Mesenchymal stem cell (in vitro differentiated cells and primary cell): ENCODE measurements at places on chromosomes 7 and 10.

DNA sequence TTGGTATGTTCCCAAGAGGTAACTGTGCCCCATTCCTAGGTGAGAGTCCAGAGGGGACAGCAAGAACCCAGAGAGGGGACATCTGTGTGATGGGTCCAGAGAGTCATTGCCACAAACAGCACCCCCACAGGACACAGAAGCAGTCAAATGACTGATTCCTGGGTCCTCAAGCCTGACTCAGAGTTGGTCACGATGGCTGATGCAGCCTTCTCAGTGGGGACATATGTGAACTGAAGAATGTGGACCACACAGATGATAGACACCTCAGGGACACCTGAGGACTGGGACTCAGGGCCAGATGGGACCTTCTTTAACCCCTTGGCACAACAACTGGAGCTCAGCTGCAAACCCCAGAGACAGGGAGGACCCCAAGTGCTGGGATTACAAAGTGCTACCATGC, 96.5 kb downstream of the STRA8 start:
- no peak overlapping the region for H3K27ac ChIP-seq
- peaks cover 26% of the 10 kb centered on the region for H3K27me3 ChIP-seq
- H3K4me1 ChIP-seq: peaks cover 6% of the 10 kb centered on the region
- H3K36me3 ChIP-seq: no peaks in the 10 kb centered on the region

- H3K4me3 ChIP-seq: peak within 1 kb of the TSS; percentile 90
- no peaks in the 10 kb centered on the region for H3K36me3 ChIP-seq
- H3K4me1 ChIP-seq: peaks cover 8% of the 10 kb centered on the region
- no peaks in the 10 kb centered on the region for H3K27me3 ChIP-seq
- peak within 1 kb of the TSS; percentile 54 for H3K27ac ChIP-seq
Observed at GRCh38 chr7:82443547-82444219, at the start of gene CACNA2D1. Gene CACNA2D1, minus strand, starts transcription at chr7:82443777.

- H3K4me3 ChIP-seq: no peak overlapping the region
- H3K4me1 ChIP-seq: no peaks in the 10 kb centered on the region
- H3K27me3 ChIP-seq: no peaks in the 10 kb centered on the region
- H3K27ac ChIP-seq: no peak overlapping the region
Observed at GRCh38 chr10:56116684-56117083, 244.4 kb downstream of the ZWINT start.

GRCh38 chr10:97547271-97547600, 25.3 kb upstream of the ANKRD2 start:
- DNase-seq: peak; percentile 34
- peaks cover 43% of the 10 kb centered on the region for H3K4me1 ChIP-seq
- H3K36me3 ChIP-seq: peaks cover 31% of the 10 kb centered on the region

DNA sequence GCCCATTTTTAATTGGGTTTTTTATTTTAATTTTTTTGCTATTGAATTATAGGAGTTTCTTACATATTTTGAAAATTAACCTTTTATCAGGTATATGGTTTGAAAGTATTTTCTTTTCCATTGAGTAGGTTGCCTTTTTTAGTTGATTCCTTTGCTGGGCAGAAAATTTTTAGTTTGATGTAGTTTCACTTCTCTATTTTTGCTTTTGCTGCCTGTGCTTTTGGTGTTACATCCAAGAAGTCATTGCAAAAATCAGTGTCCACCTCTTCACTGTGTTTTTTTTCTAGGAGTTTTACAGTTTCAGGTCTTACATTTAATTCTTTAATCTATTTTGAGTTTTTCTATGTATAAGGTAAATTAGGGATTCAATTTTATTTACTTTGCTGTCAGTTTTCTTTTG, 129.8 kb upstream of the FERD3L start:
- no peak overlapping the region for H3K4me3 ChIP-seq
- H3K4me1 ChIP-seq: no peaks in the 10 kb centered on the region
- H3K36me3 ChIP-seq: no peaks in the 10 kb centered on the region
- no peaks in the 10 kb centered on the region for H3K27me3 ChIP-seq

DNA sequence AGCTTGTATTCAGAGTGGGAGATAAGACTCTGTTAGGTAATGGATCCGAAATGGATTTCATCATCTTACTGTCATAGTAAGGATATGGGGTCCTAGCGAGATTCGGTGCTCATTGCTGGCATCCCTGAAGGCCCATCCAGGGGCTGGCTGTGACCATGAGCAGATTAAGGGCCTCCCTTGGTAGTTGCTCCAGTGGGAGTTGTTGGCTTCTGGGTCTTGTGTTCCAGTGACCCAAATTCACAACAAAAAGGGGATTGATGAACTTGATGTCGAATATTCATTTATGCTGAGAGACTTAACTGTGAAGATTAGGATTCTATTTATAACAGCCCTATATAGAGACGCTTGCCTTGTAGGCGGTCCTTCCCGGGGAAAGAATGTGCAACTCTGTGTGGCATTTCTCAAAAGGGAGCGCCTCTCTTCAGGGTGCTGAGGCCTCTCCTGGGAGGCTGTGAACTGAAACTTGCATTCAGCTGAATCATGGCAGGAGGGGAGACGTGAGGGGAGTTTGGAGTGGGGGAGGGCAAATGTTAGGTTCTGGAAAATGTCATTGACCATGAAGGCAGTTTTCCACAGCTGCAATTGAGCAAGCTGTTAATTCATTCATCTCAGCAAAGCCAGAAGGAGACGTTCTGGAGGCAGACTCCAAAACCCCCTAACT, 233.1 kb upstream of the FZD8 start:
- H3K4me3 ChIP-seq: no peak overlapping the region
- H3K27me3 ChIP-seq: no peaks in the 10 kb centered on the region
- H3K27ac ChIP-seq: peak overlapping the region; percentile 82
- DNase-seq: peak; percentile 95
- H3K4me1 ChIP-seq: peaks cover 11% of the 10 kb centered on the region
- no peaks in the 10 kb centered on the region for H3K36me3 ChIP-seq

DNA sequence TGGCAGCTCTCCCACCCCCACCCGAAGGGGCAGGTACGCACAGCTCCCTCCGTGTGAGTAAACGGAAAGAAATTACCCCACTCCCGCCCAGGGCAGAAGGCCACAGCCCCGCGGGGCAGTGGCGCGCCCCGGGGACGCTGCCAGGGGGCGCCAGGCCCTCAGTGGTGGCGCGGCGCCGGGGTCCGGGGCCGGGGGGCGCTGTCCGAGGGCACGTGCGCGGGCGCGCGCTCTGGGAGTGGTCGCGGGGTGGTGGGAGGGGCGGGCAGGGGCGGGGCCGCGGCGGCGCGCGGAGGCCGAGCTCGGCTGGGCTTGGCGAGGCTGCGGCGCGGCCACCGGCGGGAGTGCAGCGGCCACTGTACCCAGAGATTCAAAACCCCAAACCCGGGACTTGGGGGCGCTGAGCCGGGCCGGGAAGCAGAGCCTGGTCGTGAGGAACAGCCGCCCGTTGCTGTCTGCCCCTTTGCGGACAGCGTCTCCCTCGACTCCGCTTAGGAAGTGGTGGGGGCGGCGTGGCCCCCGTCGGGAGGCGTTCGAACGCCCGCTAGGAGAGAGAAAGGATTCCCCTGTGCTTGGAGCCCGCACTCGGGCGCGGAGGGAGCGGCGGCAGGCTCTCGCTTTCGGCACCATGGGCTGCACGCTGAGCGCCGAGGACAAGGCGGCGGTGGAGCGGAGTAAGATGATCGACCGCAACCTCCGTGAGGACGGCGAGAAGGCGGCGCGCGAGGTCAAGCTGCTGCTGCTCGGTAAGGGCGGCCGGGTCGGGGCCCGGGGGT, at the start of gene GNAI1:
Gene GNAI1 (plus strand): TSS at position 296 of the 773 bp plus-strand sequence. CDS start 330 bp downstream, at position 626.
- peak within 1 kb of the TSS; percentile 92 for H3K27ac ChIP-seq
- H3K27me3 ChIP-seq: no peaks in the 10 kb centered on the region
- H3K4me3 ChIP-seq: peak within 1 kb of the TSS; percentile 98

DNA sequence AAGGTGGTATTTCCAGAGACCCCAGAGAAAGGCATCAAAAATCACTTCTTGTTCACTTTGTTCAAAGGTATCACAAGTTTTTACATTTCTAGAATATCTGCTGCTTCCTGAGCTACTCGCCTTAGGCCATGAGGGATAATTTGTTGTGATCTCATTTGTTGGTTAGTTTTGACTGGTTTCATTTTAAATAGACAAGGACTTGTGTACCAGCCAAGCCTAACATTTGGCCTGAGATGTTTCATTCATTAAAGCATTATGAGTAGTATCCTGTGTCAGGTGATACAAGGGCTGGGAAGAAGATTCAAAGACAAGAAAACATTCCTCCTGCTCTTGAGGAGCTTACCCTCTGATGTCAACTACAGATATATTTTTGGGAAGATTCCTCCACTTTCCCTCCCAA, 170.3 kb upstream of the FAM171A1 start:
- no peaks in the 10 kb centered on the region for H3K27me3 ChIP-seq
- H3K4me3 ChIP-seq: no peak overlapping the region
- no peaks in the 10 kb centered on the region for H3K36me3 ChIP-seq
- H3K27ac ChIP-seq: no peak overlapping the region
- H3K4me1 ChIP-seq: no peaks in the 10 kb centered on the region

DNA sequence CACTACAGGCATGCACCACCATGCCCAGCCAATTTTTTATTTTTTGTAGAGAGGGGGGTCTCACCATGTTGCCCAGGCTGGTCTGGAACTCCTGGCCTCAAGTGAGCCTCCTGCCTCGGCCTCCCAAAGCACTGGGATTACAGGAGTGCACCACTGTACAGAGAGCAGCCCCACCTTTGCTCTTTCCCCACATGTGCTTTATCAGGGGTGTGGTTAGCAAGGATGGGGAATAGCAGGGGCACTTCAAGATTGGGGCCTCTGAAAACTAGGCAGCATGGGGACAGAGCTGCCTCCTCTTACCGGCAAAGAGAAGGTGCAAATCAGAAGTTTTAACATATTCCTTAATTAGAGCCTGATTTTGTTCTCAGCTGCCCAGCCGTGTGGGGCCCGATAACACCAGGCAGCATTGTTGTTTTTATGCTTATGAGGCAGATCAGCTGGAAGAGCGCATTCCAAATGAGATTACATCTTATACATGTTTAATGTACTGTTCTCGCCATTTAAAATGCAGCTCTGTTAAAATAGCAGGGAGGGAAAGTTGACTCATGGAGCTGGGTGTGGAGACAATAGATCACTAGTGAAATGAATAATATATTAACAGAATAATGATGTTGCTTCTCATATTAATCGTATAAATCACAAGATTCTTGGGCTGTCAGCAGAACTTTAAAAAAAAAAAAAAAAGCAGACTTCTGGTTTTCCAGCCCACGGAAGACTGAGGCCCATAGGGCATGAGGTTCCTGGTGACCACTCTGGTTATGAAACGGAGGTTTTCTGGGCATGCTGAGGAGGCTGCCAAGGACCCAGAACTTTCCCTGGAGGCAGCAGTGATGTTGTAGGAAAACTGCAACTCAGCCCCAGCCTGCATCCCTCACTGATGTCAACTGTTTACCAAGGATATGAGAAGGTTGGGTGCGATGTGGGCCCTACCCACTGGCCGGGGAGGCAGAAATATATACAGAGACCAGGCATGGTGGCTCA, 62.5 kb downstream of the TMEM130 start:
- no peak overlapping the region for H3K4me3 ChIP-seq
- H3K27me3 ChIP-seq: peaks cover 25% of the 10 kb centered on the region
- no peaks in the 10 kb centered on the region for H3K4me1 ChIP-seq

GRCh38 chr10:65235266-65235665, 1690.6 kb upstream of the LRRTM3 start:
- H3K27ac ChIP-seq: no peak overlapping the region
- no peak for DNase-seq
- H3K27me3 ChIP-seq: no peaks in the 10 kb centered on the region
- no peak overlapping the region for H3K4me3 ChIP-seq

- H3K27me3 ChIP-seq: no peaks in the 10 kb centered on the region
- no peak overlapping the region for H3K27ac ChIP-seq
- no peaks in the 10 kb centered on the region for H3K36me3 ChIP-seq
- H3K4me1 ChIP-seq: no peaks in the 10 kb centered on the region
- no peak for DNase-seq
- no peak overlapping the region for H3K4me3 ChIP-seq
Observed at GRCh38 chr10:84659497-84660439, 331.4 kb downstream of the CCSER2 start.

DNA sequence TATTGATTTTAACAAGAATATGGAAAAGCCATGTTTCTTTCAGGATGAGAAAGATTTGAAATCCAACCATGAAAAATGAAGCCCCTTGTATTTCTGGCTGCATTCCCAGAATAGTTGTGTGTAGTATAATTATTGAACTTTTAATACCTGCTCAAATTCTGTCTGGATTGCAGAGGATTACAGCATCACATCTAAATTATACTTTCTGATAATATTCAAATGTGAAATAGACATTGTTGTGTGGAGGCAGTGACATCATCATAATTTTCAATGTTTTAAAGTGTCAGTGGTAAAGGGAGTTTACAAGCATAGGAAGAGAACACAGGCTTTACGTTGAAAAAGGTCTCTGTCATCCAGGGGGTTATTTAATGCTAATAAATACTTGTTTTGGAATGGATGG, 93.4 kb downstream of the POLL start:
- H3K36me3 ChIP-seq: no peaks in the 10 kb centered on the region
- H3K27me3 ChIP-seq: no peaks in the 10 kb centered on the region
- no peak for DNase-seq
- no peak overlapping the region for H3K4me3 ChIP-seq
- H3K4me1 ChIP-seq: no peaks in the 10 kb centered on the region
- H3K27ac ChIP-seq: no peak overlapping the region

GRCh38 chr7:139192014-139192706, 38.9 kb upstream of the UBN2 start:
- H3K4me3 ChIP-seq: no peak overlapping the region
- no peaks in the 10 kb centered on the region for H3K36me3 ChIP-seq
- DNase-seq: no peak

DNA sequence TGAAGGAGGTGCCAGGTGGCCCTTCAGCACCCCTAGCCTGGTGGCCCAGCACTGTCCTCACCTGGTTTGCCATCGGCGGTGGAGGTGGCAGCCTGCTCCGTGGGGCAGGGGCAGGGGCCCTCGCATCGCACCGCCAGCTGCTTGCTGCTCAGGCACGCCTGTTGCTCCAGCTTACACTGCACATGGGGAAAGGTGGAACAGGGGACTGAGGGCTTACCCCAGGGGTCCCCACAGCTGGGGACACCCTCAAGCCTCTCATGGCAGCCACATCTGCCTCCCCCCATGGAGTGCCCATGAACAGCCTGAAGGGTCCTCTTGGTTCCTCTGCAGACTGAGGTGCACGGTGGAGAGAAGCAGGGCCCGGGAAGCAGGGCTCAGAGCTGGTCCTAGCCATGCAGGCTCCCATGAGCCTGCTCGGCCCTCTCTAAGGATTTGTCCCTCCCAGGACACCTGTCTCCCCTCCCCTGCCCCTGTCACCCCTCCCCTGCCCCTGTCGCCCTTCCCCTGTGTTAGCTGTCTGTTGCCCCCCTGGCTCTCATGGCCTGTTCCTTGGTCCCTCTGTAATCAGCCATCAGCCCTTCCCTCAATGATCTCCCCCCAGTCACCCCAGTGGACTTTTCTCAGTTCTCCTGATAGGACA, 20.1 kb downstream of the SPOCK2 start:
- H3K27ac ChIP-seq: no peak overlapping the region
- H3K27me3 ChIP-seq: peaks cover 37% of the 10 kb centered on the region
- peaks cover 18% of the 10 kb centered on the region for H3K4me1 ChIP-seq
- H3K4me3 ChIP-seq: no peak overlapping the region
- no peaks in the 10 kb centered on the region for H3K36me3 ChIP-seq

GRCh38 chr10:130196511-130197487, 60.6 kb downstream of the GLRX3 start:
- no peaks in the 10 kb centered on the region for H3K27me3 ChIP-seq
- H3K4me1 ChIP-seq: peaks cover 11% of the 10 kb centered on the region
- no peak for DNase-seq
- no peak overlapping the region for H3K27ac ChIP-seq
- peaks cover 11% of the 10 kb centered on the region for H3K36me3 ChIP-seq
- H3K4me3 ChIP-seq: no peak overlapping the region

GRCh38 chr10:36989233-36989632, 136.2 kb upstream of the ANKRD30A start:
- H3K4me1 ChIP-seq: no peaks in the 10 kb centered on the region
- H3K27ac ChIP-seq: no peak overlapping the region
- DNase-seq: no peak
- no peak overlapping the region for H3K4me3 ChIP-seq

GRCh38 chr10:412109-412508, 276.9 kb downstream of the ZMYND11 start:
- H3K36me3 ChIP-seq: peaks cover 77% of the 10 kb centered on the region
- no peak for DNase-seq
- H3K27ac ChIP-seq: no peak overlapping the region
- H3K4me3 ChIP-seq: no peak overlapping the region
- H3K27me3 ChIP-seq: no peaks in the 10 kb centered on the region
